ENCODE measurements at places on chromosomes 7 and 10.

GRCh38 chr10:804191-804781 is 114.8 kb upstream of the DIP2C start:
- no peak for DNase-seq

DNA sequence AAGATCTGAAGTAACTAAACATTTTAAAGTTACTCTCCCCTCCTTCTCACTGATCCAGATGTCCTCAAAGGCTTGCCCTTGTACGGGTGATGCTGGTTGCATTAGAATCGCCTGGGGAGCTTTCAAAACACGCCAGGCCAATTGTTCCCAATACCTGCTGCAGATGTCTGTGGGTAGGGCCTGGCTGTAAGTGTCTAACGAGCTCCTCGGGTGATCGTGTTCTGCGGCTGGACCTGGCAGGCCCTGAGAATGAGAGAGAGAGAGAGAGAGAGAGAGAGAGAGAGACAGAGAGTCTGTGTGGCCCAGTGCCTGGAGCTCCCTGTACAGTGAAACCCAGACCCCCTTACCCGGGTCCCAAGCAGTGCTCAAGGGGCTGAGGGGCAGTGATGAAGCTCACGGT is 8.4 kb downstream of the COL13A1 start:
- no peak for DNase-seq

- peak; percentile 60 for DNase-seq
Observed at GRCh38 chr10:28533571-28534304, 820 bp downstream of the WAC start.

DNA sequence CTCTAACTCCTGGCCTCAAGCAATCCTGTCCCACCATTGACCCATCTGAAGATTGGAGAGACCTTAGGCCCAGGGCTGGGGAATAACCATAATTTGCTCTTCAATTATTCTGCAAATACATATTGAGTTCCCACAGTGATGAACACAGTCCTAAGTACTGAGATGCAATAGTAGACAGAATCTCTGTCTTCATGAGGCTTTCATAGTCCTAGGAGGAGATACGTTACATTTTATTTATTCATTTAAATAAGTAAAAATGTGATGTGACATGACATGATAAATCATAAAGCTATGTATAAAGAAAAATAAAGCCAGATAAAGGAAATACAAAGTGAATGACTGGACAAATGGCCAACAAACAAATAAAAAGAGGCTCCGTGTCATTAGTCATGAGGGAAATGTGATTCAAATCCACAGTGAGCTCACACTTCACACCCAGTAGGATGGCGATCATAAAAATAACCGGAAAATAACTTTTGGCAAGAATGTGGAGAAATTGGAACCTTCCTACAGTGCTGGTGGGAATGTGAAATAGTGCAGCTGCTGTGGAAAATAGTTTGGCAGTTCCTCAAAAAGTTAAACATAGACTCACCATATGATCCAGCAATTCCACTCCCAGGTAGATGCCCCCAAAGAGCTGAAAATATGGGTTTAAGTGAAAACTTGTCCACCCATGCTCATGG is 52.1 kb upstream of the JCAD start:
- peak; percentile 86 for DNase-seq

- peak; percentile 14 for DNase-seq
Observed at GRCh38 chr7:12056381-12056780, 154.7 kb upstream of the TMEM106B start.

DNA sequence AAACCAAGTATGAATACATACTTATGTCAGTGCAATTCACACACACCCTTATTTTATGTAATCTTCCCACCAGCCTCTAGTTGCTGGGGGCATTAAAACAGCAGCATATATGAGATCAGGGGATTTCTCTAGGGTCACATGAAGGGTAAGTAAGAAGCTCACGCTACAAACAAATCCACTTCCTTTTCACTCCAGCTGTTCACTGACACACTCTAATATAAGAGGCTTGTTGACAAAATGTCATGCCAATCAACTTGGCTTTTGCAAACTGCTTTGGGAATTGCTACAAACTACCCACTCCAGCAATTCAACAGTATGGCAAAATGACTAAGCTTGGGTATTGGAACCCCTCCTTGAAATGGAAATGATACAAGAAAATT is 10.3 kb downstream of the FAM3C start:
- DNase-seq = peak; percentile 64

- peak; percentile 90 for DNase-seq
Observed at GRCh38 chr7:22726345-22726906, 574 bp upstream of the IL6 start.

DNA sequence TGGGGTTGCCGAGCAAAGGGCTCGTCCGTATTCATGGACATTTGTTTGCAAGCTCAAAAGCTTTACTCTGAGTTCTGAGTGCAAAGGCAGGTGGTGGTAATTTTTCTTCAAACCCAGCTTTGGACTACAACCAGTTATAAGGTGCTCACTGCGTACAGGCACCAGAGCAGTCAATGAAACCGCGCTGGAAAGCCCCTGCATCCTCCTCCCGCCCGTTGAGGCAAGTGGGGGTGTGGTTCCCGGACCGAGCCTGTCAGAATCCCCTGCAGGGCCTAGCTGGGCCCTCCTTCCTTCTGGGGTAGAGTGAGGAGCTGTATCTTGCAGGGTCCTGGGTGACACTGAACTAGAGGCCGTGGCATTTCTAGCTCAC is 22.3 kb downstream of the AMZ1 start:
- DNase-seq = no peak

- peak; percentile 26 for DNase-seq
Observed at GRCh38 chr10:95547791-95548435, 13.3 kb downstream of the SORBS1 start.
